ENCODE measurements at places on chromosomes 5 and 9.

GRCh38 chr9:86960938-86961337 lies 13.6 kb upstream of the GAS1 start:
- no peak for DNase-seq

DNA sequence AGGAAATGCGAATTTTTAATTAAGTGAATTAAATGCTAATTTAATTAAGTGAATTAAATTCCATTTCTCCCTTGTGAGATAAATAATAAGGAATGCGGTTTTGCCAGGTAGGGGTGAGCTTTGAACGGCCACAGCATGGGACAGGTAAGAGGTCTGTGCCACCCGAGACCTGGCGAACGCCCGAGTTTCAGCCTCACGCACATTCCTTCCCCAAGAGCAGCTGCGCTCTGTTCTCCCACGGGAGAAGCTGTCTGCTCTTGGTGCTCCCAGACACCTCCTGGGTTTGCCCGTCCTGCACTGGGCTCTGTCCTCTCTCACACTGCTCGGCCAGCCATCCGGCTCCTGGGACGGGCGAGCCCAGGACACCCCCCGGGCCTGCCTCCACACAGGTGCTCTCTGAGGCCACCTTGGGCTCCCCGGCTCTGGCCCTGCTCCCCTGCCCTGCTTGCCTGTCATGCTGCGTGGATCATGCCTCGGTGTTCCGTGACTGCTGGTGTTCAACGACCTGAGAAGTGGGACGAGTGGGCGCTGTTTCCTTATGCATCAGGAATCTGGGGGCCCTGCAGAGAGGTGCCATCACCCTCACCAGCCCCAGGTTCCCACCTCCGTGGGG lies 13.7 kb upstream of the CAMSAP1 start:
- DNase-seq = no peak

- no peak for DNase-seq
Observed at GRCh38 chr9:89042984-89043383, 51.7 kb downstream of the S1PR3 start.

DNA sequence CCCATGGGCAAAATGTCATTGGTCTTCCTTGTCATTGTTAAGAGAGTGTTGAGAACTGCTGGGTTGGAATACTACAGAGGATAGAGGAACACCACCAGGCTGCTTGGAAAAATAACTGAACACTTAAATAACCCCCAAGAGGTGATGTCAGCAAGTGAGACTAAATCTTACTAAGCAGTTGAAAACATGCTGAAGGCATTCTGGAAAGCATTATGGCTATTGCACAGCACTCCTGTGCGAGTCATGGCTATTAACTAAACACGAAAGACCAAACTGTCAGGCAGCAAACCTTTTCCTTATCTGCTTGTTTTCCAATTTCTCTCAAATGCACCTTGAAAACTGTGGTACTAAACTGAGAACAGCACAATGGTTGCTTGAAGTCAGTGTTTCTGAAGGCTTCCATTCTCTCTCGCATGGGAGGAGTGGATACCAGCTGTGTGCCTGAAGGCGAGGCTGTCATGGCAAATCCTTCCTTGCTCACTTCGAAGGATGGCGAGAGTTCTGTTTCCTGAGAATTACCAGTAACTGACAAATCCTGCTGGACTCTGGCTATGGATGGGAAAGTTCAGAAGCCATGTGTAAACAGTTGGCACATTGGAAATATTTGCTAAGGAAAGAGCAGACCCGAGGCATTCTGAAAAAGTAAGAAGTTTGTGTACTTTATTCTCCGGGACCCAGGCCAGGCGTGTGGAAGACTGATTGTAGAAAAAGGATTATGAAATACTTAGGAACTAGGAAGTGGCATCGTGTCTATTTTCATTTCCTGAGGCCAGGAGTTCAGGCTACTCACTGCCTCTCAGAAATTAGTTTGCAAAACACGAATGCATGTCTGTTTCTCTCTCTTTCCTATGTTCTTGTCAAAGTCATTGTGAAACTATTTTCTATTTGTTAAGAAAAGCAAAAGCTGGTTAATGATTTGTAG lies 182.1 kb downstream of the DMRT2 start:
- no peak for DNase-seq

GRCh38 chr5:126138281-126138931 lies 284.8 kb upstream of the GRAMD2B start:
- no peak for DNase-seq

DNA sequence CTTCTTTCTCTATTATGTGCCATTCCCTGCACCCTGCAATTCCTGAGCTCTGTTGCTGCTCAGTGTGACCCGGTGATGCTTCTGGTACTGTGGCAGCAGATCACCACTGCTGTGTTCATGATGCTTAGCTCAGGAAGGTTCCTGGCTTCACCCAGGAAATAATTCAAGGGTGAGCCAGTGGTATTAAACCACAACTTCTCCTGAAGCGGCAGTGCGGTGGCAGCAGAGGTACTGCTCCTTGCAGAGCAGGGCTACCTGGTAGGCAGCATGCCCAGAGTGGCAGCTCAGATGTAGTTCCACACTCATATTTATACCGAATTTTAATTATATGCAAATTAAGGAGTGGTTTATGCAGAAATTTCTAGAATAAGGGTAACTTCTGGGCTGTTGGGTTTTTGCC lies 213.8 kb upstream of the ZNF608 start:
- no peak for DNase-seq

- no peak for DNase-seq
Observed at GRCh38 chr5:83270311-83270710, 193.0 kb downstream of the XRCC4 start.

DNA sequence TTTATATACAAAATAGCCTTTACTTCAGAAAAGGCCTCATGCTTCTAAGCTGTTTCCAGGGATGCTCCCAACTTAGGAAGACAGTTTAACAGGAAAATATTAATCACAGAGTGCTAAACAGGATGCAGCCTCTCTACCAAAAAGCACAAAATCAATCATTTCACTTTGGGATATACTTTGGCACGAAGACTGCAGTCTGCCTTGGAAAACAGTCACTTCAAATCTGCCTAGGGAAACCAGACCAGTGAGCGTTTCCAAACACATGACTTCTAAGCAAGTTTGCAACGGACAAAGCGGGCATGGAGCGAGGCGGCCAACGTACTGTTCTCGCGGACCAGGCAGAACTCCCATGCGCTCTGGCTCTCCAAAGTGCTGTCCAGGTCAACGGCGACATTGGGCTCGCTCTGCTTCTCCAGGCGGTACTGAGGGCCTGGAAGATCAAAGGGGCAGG lies 201.0 kb downstream of the MAPKAP1 start:
- no peak for DNase-seq

GRCh38 chr5:36179950-36180349 lies 28.0 kb downstream of the SKP2 start:
- no peak for DNase-seq

DNA sequence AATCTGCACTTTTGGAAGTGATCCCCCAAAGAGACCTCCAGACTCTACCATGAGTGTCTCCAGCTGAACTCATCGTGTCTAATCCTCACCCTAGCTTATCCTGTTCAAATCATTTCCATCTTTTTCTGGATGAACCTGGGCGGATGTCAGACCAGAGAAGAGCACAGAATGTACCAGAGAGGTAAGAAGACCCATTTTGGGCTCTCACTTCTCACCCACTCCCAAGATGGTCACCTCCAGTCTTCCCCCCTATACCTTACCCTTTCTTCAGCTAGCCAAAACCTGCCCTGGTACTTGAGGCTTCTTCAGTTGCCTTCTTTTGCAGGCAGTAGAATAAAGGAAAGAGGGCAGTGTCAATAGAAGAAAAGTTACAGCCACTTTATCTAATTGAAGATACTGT lies 27.9 kb upstream of the ANXA2R start:
- DNase-seq = no peak

Measured in stimulated activated CD4-positive, alpha-beta T cell treated with anti-CD3 and anti-CD28 coated beads, Interleukin-1b, Interleukin-23, amount 100 ng/mL, for 1 hour (primary cell).